Activated CD8-positive, alpha-beta memory T cell treated with anti-CD3 and anti-CD28 coated beads for 1 hour (primary cell): ENCODE measurements at places on chromosomes 12 and 14.

GRCh38 chr12:116358893-116359761, 81.6 kb upstream of the MED13L start:
- DNase-seq: peak; percentile 46

- DNase-seq: no peak
Measured at GRCh38 chr14:68255693-68256178, 436.2 kb downstream of the RAD51B start.

GRCh38 chr12:124452576-124453331, 114.7 kb downstream of the NCOR2 start:
- DNase-seq: no peak

DNA sequence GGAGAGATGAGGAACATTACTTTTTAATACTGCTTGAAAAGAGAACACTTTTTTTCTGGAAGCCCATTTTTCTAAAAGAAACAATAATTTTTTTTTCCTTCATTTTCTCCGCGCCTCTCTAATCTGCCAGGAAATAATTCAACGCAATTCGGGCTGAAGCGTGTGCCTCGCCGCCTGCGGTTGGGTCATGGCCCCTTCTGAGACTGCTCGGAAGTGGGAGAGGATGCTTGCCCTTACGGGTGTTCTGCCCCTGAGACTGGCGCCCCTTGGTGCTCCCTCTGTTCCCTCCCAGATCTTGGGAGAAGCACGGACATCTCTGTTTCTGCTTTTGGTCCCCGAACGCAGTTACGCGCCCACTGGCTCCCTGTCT, 332 bp upstream of the TBC1D30 start:
- DNase-seq: no peak

DNA sequence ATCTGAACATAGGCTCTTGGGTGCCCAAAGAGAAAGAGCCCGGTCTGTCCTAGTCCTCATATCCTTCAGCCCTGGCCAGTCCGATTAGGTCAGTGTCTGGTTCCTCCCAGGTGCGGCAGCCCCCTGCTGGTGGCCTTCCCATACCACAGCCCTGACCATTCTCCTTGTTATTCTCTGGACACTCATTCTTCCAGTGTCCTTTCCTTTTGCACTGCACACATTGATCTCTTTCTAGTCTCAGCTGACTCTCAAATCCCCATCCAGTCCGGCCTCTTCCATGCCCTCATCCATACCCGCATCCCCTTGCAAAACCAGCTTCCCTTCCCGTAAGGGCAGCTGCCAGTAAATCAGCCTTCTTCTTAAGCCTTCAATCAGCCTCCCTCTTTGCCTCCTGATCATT, 1316.3 kb downstream of the TMEM121 start:
- DNase-seq: no peak

- DNase-seq: no peak
Measured at GRCh38 chr12:66648033-66648735, 30.7 kb downstream of the GRIP1 start.

- DNase-seq: no peak
Measured at GRCh38 chr14:91521061-91521640, 11.0 kb upstream of the PPP4R3A start.

DNA sequence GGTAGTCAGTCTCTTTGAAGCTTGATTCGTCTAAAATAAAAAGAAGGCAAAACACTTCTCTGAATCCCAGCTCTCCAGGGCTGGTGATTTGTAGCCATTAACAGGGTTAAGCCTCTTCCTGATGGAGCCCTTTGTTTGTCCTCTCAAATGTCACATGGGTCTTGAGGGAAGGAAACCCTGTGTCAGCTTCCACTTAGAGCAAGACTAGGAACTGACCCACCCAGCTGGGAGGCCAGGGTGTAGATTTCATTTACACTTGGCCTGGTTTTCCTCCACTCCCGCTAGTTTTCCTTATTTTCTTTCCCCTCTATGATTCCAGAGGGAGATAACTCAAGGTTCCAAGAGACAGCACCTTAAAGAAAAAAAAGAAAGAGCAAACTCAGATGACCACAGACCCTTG, 230.5 kb upstream of the EGLN3 start:
- DNase-seq: no peak

DNA sequence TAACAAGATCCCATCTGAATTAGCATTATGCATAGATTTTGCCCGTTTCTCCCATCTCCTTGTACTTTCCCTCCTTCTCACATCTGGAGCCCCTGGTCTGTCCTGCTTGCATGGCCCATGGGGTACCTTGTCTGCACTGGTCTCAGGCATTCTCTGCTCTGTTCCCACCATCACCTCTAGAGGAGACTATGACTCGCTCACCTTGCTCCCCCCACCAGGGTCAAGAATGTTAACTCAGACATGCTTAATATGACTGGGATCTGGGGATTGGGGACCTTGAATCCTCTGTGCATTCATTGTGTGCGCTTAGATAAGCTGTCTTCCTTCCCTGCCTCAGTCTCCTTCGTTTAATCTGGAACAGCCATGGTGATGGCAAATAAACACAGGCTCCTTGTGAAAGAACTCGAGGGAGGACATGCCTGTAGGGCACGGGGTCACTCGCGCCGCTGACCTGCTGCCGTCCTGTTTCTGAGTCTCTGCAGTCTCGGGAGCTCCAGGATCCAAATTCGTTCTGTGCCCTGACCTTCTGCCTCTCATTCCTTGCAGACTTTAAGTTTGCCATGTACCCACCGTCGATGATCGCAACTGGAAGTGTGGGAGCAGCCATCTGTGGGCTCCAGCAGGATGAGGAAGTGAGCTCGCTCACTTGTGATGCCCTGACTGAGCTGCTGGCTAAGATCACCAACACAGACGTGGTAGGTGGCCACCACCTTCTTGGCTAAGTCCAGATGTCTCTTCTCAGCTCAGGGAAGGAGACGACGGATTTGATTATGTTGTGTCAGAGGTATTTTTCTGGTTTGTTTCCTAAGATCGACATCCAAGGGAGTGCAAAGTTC, 15.0 kb downstream of the CCND2 start:
- no peak for DNase-seq

- DNase-seq: no peak
Measured at GRCh38 chr14:95464514-95464913, 51.9 kb downstream of the SYNE3 start.

DNA sequence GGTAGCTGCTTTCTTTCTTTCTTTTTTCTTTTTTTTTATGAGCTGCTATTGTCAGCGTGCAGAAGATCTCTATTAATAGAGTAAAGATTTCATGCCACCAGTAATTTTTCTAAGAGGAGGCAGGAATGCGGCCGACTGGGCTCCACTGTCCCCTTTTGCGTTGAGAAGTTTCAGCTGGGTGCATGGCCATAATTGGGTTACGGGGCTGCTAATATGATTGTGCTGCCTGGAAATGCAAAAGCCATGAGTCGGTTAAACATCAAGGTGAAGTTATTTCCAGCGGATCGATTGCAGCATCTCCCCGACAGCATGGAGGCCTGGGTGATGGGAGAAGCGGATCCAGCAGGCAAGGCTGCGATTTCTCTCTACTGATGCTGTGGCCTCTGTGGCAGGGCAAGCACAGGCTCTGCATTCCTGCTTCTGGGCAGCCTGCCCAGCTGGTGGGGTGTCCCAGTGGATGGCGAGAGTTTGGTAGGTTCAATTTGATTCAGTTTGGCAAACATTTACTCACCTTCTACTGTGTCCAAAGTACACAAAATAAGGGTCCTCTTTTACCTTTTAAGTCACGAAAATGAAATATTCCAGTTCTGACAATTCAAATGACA, 54.4 kb upstream of the PRMT8 start:
- no peak for DNase-seq

GRCh38 chr12:76236640-76237039, 111.6 kb downstream of the BBS10 start:
- no peak for DNase-seq

DNA sequence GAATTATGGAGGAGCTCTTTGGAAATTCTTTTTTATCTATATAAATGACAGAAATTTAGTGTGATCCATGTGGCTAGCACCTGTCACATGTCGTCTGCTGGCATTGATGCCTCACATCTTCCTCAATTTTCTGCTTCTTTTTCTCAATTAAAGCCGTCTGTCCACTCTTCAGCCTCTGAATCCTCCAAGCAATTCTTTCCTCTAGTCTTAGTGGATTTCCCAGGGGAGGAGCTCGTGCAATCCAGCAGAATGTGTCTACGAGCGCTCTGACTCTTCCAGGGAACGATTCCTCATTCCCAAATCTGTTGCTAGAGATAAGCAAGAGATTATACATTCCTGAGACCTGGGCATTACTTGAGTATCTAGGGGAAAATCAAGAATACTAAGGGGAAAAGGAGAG, 176.6 kb downstream of the EMP1 start:
- no peak for DNase-seq

GRCh38 chr12:31031951-31032335, 41.7 kb upstream of the DDX11 start:
- DNase-seq: no peak

- no peak for DNase-seq
Measured at GRCh38 chr14:80300351-80300750, 89.0 kb upstream of the DIO2 start.

DNA sequence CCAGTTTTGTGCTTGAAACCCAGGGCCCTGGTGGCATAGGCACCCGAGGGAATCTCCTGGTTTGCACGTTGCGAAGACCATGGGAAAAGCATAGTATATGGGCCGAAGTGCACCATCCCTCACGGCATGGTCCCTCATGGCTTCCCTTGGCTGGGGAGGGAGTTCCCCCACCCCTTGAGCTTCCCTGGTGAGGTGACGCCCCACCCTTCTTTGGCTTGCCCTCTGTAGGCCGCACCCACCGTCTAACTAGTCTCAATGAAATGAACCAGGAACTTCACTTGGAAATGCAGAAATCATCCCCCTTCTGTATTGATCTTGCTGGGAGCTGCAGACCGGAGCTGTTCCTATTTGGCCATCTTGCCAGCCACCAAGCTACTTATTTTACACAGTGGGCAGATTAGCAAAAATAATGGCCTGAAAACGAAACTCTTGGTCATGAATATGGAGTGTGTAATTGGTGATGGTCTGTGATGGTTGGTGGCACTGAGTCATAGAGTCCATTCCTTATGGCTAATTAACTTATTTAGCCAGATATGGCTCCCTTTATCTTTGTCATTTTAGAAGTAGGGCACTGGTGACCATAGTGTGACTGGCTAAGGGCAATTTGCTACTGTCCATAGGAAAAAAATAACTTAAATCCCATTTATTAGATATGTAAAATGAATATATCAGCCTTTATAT, 21.3 kb upstream of the KCNJ8 start:
- no peak for DNase-seq

DNA sequence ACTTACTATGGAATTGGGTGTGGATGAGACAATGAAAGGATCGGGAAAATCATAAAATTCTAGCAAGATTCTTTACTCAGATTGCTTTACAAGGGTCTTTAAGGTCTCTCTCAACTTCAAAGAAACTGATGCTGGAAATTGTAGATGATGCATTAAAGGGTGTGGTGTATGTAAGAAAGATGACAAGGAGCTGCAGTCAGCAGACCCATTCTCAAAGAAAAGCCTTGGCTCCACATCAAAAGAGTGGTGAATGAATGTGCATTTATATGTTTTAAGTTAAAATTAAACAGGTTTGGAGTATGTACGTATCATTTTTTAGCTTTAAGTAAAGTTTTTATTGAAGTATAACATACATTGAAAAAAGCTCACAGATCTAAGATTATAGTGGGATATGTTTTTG, 194.5 kb downstream of the C12orf75 start:
- no peak for DNase-seq

- DNase-seq: no peak
Measured at GRCh38 chr14:101844219-101844618, 82.7 kb downstream of the PPP2R5C start.

DNA sequence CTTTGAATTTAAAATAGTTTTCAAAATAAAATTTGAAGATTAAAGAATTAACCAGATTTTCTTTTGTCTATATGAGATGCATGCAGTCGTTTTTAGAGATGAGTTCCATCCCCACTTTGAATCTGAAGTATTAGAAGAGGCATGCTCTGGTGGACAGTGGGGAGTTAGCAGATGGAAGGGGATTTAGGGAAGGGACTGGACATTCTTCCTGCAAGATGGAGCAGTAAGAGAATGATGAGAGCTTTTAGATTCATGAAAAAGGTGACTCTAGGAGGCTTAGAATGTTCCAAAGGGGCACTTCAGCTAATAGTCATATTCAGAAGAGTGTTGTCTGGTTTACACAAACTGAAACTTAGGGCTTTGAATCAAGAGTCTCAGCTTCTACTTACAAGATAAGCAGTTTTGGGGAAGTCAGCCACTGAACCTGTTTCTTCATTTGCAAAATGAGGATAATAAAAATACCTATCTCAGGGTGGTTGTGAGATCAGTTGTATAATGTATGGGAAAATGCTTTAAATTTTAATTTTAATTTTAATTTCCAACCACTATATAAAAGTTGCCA, 3.7 kb downstream of the ZBTB1 start:
- no peak for DNase-seq

DNA sequence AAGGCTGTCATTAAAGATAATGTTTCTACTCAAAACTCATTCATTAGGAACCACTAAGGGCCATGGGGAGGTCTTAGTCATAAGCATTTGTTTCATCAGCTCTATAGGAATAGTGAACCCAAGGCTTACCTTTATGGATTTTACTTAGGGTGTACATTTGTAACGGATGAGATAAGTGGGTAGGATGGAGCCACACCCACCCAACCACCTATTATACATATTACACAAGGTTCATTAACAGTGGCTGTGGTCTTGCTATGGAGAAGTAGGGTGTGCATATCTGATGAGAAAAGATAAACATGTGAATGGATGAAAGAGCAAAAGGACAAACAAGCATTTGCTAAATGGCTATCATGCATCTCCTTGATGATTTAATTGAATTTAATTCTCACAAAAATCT, 39.6 kb upstream of the ITPR2 start:
- no peak for DNase-seq

- no peak for DNase-seq
Measured at GRCh38 chr12:58479401-58479800, 440.9 kb downstream of the LRIG3 start.
